ENCODE measurements at places on chromosomes 7 and 10.
A peak's percentile ranks its signal among the peaks of the same experiment; 100 is the strongest.

GRCh38 chr7:49166441-49166840 lies 242.1 kb downstream of the CDC14C start:
- no peak for DNase-seq

DNA sequence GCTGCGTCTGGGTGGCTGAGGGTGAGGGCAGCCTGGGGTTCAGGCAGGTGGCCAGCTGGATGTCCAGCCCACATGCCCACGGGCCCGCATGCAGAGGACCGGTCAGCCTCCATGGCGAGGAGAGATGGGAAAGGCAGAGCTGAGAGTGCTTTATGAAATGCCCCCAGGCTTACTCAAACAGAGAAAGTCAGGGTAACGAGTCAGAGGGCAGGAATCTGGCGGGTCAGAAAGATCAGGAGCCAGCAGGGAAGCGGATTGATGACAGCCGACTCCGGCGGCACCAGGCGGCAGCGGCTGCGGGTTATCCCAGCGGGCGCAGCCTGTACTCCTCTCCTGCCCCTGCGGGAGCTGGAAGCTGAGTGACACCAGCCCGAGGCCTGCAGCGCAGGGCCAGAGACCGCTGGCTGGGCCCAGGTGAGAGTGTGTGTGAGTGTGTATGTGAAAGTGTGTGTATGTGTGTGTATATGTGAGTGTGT lies 13.4 kb downstream of the SLC13A4 start:
- no peak for DNase-seq

- DNase-seq = no peak
These were observed 109.4 kb upstream of the PDE1C start for GRCh38 chr7:32179567-32179966.

DNA sequence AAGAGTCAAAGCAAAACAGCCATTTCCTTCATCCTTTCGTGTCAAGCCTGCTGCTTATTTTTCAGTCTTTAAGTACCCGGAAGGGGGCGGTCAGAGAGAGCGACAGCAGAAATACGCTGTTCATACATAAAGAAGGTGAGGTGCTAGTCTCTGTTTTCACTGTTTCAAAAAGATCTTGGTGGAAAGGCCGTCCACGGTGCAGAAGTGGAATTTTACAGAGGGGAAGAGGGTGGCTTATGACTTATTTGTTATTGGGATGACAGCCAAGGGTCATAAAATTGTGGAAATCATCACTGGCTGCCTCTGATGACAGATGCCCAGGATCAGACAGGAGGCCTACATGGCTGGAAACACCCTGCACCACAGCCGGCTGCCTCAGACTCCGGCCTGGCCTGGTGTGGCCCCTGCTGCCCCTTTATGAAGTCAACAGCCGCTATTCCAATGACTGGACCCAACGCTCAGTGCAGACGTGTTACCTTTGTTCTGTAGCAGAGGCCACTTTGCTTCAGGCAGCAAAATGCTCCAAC lies 57.0 kb downstream of the HIPK2 start:
- DNase-seq = no peak

DNA sequence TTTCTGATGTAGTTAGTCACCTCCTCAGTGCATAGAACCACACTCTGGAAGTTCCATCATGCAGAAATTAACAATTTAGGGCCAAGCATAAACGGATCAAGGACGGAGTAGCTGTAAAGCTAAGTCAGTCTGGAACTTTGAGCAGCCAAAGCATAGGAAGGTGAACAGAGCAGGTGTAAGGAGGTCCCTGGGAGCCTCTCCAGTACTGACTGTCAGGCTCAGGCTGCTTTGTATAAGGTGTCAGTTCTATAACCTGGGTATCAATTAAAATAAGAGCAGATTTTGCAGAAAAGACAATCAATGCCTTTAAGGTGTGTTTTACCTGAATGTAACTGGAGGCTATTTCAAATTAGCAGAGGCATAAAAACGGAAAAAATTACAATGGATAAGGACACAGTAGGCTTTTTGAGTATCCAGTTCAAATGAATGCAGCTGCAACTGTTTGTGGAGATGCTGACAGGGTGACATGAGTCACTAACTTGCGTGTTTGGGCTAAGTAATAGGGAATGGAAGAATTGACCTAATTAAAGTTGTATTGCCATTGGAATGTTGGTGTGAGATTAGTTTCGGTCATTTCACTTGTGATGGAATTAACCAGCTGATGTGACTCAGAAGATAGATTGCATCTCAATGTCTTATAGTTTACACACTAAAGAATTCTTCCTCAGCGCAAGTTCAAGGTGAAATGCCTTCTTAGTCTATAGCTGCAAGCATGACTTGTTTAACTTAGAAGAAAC lies 417.9 kb upstream of the CNTNAP2 start:
- no peak for DNase-seq

DNA sequence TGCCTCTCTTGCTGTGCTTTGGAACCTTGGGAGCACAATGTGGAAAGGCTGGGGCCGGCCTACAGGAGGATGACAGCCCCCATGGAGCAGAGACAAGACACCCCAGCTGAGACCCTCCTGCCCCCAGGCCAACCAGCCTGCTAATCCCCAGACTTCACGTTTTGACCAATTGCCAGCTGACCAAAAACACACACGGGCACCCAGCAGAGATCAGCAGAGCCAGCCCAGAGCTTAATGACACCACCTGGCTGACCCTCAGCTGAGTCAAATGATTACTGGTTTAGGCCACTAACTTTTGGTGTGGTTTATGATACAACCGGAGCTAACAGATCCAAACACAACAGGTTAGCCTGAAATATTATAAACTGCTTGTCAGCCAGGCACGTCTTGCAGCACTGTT lies 111.2 kb upstream of the KIF5B start:
- DNase-seq = no peak

- no peak for DNase-seq
These were observed 53.6 kb downstream of the PLCE1 start for GRCh38 chr10:94047293-94047692.

DNA sequence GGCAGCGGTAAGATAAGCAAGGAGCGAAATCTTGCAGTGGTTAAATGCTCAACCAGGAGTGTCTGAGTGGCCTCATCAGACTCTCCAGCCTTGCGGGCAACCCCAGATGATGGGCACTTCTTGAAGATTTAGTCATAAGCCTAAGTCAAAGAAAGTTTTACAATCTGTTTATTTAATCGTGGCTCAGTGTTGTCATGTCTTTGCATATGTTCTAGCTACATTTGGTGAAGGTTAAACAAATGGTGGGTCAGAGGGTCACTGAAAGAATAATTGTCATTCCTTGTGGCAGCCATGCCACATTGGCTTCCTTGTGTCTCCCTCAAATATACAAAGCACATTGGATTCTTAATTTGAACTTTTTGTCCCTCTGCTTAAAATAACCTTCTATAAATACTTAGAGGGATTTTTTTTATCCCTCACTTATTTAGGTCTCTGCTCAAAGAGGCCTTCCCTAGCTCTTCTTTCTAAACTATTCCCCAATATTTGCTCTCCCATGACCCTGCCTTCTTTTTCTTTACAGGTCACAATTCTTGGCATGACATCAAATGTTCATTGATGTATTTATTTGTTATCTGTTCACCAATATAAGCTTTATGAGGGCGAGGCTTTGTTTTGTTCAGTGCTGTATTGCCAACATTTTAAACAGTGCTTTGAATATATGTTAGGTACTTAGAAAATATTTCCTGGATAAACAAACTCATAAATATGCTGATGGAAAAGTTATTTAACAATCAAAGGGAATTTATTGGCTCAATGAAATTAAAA lies 68.7 kb downstream of the NEUROD6 start:
- no peak for DNase-seq

DNA sequence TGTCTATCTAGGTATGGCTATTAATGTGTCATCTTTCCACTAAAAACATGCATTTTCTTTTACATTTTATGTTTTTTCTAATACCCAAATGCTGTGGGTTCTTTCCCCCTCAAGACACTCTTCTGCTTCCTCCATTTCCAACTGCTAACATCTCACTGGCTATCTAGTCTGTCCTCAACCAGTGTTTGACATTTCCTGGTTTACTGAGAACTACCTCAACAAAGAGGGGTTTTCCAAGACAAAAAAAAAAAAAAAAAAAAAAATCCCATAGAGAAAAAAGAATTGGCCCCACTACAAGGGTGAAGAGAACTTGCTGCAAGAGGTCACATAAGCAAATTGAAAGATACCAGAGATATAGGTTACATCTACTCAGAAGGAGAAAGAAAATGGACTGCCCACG lies 359.7 kb downstream of the CRPPA start:
- DNase-seq = no peak

- peak; percentile 49 for DNase-seq
These were observed 757 bp downstream of the EIF3A start for GRCh38 chr10:119079599-119080520.

DNA sequence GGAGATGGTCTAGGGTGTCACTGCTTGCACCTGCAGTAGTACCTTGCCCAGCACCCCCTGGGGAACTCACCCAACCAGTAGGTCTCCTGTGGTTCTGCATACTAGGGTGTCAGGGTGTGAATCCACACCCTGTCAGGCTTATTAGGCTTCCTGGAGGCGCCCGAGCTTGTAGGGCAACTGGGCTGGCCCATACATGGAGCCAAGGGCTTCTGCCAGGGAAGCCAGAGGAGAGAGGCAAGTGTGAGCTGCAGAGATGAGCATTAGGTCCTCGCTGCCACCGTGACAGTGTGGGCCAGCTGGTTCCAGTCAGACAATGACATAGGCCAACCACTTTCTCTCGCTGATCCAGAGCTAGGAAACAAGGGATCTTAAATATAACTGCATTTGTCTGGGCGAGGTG lies 11.2 kb downstream of the MXI1 start:
- no peak for DNase-seq

DNA sequence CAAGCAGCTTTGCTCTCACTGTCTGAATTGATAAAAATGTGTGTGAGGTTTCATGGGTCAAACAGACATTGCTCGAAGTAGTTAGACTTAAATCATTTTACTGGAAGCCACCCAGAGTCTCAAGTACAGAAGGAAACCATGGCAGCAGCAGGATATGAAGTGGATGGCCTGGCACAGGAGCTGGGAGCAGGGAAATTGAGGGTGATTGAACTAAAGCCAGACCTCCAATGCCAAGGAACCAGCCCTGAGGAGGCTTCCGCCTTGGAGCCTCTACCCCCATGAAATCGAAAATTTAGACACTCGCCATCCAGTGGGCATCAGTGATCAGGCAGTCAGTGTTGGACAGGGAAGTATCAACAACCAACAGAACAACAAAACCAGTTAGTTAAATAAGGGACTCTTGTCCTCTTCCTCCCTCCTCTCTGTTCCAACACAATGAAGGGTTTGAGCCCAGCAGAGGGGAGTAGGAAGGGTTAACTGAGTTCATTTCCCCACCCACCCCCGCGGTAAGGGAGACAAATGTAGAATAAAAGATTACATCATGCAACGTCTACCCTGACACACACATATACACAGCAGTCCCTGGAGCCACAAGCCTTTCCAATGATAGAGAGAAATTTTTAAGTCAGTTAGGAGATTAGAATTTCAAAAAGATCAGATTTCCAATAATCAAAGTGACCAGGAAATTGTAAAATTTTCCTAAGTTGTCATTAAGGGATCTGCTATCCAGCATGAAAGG lies 156.3 kb downstream of the SLC16A9 start:
- DNase-seq = no peak

DNA sequence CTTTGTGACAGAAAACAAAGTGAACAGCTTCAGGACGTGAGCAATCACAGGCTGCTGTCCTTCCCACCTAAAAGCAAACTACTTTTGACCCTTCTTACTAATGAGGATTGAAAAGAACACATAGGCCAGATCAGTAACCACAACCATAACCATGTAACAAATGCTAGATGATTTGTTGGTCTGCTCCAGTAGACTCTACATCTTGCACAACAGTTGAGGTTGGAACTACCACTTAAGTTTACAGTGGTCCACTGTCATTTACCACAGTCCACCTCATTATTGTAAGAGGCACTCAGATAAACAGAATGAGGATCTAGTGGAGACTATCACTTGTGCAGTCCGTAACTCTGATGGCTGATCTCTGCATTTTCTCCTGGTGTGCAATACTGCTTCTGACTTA lies 27.8 kb downstream of the NET1 start:
- no peak for DNase-seq

- DNase-seq = no peak
These were observed 483.1 kb upstream of the NRP1 start for GRCh38 chr10:33817605-33818004.

DNA sequence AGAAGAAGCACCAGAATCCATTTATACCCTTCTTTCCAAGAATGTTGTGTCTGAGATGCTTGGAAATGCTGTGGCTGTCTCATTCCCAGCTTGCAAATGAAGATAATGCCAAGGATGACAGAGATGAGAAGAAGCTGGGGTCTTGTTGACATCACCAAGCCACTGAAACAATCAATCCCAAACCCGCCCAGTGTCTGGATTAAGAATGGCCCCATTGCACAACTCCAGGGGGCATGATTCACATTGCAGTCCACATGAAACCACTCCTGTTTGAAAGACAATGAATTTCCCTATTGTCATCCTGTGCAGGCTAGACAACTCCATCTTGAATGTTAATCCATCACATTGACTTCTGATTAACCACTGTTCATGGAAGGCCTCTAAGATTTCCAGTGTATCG lies 28.6 kb downstream of the SORBS1 start:
- DNase-seq = no peak

DNA sequence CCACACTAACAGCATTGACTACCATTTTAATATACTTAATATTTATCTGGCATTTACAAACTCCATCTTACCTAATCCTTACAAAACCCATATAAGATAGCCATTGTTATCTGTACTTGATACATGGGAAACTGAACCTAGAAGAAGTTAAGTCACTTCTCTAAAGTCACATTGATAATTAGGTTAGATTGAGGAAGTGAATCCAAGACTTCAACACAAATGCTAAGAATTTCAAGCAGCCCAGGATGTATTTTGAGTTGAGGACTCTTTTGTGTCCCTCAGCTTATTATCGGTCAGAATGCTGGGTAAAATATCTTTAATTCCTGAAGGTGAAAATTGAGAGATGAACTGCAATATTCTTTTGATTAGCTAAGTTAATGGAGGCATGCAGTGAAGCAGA lies 465.5 kb downstream of the PHTF2 start:
- DNase-seq = no peak

DNA sequence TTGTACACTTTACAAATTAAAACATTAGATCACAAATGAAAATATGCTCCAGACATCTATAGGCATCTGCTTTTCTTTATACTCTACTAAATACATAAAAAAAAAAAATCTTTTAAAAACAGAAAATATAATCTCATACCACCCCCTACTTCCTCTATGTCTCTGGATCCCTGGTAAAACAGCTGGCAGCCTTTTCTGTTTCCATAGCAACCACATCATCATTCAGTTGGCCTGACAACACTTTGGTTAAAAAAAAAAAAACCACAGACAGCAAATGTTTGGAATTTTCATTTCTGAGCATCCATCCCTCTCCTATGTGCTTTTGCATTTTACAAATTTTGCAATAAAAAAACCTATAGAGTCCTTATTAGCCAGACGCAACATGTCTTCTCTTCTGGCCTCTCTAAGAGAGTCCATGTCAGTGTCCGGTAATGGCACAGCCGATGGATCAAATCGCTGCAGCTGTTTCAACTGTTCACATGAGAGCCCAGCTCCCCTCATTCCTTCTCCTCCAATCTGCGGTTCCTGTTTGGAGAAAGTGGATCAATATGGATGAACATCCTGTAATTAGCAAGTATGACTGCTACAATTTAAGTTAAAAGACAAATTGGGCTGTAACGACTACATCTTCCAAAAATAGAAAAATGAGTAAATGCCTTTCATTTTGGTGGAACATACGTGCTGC lies 105.6 kb downstream of the NSUN6 start:
- DNase-seq = no peak

All from activated naive CD4-positive, alpha-beta T cell (primary cell).